ENCODE measurements at places on chromosomes 1 and 21.

- no peak for DNase-seq
These were observed 34.4 kb upstream of the HFM1 start for GRCh38 chr1:91439016-91439415.

GRCh38 chr1:240171907-240172306 is 80.2 kb downstream of the FMN2 start:
- DNase-seq = no peak

DNA sequence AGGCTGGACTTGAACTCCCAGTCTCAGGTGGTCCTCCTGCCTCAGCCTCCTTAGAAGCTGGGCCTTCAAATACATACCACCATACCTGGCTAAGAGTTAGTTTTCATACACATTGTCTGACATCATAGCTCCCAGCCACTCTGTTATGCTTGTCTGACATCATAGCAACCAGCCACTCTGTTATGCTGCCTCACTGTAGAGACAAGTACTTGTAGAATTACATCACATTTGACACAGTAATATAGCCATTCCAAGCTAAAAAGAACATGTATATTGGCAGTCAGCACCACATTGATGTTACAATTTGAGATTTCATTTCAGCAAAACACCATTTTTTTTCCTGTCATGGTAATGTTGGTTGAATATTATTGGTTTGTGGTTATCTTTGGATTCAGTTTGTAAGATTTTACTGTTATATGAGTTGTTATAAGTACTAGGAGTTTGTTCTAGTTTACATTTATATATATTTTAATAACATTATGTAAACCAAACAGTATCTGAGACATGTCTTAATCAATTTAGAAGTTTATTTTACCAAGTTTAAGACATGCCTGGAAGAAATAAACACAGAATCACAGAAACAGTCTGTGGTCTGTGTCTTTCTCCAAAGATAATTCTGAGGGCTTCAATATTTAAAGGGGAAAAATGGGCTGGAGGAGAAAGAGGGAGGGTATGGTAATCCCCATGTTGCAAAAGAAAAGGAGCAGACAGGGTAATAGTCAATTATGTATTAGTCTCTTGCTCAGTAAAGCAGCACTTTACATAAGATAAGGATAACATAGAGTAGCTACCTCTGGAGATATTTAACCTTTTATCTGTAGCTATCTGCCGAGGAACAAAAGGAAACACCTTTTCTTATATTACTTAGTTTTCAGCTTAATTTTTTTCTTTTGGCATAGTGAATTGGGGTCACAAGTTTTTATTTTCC is 43.0 kb downstream of the XPR1 start:
- no peak for DNase-seq

DNA sequence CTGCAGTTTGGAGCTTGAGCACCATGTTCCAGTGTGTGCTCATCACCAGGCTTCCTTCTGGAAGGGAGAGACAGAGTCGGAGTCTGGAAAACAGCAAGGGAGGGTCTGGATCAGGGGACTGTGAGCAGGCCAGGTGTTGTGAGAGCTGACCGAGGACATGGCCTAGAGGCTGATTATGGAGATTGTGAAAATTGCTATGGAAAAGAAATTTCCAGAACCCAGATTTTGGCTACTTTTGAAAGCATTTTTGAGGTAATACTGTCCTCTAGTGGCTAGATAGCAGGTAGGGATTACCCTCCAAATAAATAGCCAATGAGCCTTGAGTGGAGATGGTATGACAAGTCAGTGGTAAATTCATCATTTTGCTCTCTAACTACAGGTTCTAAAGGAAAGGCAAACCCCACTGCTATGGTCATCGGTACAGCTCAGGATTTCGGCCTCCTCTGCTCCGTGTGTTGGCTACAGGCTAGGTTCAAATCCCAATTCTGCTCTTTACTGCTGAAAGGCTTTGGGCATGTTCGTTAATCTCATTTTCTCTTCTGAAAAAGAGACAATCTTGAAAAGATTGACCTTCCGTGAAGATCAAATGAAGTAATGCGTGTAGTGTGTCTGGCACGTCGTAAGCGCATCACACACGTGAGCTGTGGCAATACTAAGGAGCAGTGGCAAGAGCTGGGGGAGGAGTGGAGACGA is 1.0 kb upstream of the HAO2 start:
- peak; percentile 79 for DNase-seq

DNA sequence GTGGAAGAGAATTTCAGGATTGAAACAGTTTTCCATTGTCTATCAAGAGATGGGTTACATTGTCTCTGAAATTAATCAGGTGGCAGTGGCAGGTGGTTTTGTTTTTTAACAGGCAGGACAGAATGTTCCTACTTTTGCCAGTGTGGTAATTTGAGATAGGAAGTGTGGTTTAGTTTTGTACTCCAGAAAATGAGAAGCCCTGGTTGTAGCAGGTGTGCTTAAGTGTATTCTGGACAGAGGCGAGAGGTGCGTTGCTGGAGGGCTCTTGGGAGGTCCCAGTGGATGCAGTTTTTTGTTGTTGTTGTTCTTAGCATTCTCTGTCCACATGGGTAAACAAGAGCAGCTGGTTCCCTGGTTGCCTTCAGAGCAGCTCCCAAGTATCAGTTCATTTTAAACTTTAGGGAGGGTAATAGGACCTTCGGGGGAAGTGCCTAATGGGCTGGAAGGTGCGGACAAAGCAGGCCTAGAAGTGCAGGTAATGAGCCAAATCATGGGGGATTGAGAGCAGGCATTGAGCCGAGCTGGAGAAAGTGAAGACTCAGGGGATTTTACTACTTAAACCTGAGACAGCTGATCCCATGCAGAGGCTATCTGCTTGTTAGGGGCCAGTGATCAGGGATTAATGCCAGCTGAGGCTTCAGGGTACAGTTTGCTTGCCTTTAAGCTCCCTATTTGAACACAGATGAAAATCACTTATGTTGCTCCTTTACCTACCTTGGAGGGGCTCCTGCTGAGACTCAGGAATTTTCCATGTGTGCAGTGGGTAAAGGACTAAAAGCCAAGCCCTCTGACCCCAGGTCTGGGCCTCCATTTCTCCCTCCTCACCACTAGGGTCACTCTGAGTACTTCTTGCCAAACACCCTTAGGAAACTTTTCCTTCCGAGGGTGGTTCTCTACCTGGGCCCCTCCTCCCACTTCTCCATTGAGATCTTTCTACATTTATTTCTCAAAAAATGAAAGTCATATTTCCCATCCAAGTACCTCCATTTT is 6.1 kb downstream of the PFKFB2 start:
- DNase-seq = peak; percentile 57

DNA sequence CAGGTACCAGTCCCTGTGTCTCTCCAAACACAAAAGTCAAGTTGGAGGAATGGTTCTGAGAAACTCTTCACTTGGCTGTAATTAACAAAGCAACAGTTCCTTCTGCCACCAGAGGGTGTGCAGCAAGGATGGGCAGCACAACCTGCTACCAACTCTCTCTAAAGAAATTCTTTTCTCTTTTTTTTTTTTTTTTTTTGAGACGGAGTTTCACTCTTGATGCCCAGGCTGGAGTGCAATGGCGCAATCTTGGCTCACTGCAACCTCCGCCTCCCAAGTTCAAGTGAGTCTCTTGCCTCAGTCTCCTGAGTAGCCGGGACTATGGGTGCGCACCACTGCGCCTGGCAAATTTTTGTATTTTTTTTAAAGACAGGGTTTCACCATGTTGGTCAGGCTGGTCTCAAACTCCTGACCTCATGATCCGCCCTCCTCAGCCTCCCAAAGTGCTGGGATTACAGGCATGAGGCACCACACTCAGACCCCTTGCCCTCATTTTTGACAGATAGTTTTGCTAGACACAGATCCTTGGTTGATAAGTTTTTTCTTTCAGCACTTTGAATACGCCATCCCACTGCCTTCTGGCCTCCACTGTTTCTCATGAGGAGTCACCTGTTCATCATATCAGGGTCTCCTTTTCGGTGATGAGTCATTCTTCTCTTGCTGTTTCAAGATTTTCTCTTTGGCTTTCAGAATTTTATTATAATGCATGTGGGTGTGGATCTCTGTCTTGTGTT is 12.1 kb upstream of the DEGS1 start:
- DNase-seq = peak; percentile 72

DNA sequence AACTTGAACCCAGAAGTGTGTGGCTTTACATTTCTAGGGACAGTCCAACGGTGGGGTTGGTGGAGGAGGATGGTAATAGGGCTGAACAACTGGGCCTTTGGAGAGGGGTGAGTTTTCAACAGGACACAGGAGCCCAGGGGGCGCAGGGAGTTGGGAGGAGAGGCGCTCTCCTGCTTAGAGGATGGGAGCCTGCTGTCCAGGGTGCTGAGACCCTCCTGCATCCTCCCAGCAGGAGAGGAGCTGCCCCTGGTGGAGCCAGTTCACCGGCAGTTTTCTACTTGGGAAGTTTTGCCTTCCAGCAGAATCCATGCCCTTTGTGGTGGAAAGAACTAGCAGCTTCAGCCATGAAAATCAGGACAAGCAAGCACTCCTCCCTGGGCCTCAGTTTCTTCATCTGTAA is 8.6 kb downstream of the KCNC4 start:
- peak; percentile 44 for DNase-seq

DNA sequence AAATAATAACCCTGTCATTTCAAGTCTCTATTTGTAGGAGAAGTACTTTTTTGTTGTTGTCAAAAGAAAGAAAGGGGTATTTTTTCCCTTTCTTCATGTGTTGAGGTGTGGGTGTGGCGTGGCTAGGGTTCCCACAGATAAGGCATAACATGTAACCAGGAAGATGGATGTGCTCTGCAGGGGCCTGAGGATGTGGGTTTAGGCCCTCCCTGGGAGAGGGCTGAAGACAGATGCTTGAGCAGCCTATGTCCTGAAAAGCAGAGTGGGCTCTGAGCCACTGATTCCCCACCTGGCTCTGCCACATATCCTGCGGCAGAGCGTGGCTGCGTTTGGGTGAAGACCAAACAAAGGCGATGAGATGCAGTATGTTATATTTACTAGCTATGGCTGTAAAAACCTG is 13.9 kb upstream of the ADAR start:
- DNase-seq = no peak

GRCh38 chr1:80722611-80723010 is 1078.1 kb upstream of the ADGRL2 start:
- DNase-seq = no peak

GRCh38 chr1:53580009-53580400 is 120.8 kb downstream of the DMRTB1 start:
- DNase-seq = no peak

GRCh38 chr21:19507682-19508260 is 1104.2 kb upstream of the TMPRSS15 start:
- DNase-seq = peak; percentile 65

GRCh38 chr1:91925644-91926435 is 23.4 kb upstream of the BRDT start:
- DNase-seq = no peak

DNA sequence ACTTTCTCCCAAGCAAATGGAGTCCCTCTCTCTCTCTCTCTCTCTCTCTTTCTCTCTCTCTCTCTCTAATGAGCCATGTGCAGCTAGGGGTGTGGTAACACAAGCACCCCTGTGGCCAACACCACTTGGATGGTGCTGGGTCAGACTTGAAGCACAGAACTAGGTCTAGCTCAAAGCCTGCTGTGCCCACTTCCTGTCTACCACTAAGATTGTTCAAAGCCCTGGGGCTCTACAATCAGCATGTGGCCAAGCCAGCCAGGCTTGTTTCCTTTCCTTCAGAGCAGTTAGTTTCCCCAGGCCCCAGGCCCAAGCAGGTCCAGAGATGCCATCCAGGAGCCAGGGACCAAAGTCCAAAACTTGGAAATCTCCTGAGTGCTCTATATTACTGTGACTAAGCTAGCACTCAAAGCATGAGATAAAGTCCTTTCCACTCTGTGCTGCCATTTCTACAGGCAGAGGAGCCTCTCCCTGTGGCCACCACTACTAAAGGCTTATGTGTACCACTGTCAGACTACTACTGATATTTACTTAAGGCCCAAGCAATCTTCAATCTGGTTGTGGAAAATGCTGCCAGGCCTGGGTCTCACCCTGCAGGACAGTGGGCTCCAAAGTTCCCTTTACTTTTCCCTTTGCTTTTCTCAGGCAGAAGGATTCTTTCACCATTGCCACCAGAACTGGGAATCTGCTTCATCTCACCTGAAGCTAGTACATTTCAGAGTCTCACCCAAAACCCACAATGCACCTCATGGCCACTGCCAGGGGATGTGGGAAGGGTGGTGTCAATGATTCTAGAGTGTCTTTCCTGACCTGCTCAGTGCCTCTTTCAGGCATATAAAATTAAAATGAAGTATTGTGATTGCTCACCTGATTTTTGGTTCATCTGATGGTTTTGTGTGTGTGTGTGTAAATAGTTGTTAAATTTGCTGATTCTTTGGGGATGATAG is 999.5 kb downstream of the NCAM2 start:
- DNase-seq = peak; percentile 3

DNA sequence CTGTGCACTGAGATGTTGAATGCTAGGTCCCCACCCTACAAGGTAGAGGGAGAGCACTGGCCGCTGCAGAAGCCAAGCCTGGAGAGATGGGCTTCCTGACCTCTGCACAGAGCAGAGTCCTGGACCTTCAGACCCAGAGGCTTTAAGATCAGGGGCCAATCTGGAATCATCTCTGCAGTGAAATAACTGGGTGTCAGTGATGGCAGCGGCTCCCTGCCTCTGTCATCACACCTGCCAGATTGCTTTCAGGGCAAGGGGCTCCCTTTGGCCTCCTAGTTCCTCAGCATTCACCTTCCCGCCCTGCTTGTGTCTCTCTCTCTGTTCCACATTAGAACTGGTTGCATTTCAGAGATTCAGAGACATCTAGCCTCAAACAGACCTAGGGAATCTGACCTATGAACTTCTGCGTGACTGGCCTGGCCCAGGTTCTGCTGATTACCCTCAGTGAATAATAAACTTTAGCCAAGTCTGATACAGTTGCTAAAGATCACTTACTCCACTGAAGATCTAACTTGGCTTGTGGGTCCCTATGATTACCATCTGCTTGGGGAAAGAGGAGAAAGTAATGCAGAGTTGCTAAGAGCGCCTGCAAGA is 87.8 kb downstream of the ATP1A1 start:
- DNase-seq = no peak

GRCh38 chr1:110339407-110340206 is 430 bp downstream of the RBM15 start:
- DNase-seq = peak; percentile 76

GRCh38 chr1:232046451-232047306 is 420.1 kb downstream of the DISC1 start:
- no peak for DNase-seq

DNA sequence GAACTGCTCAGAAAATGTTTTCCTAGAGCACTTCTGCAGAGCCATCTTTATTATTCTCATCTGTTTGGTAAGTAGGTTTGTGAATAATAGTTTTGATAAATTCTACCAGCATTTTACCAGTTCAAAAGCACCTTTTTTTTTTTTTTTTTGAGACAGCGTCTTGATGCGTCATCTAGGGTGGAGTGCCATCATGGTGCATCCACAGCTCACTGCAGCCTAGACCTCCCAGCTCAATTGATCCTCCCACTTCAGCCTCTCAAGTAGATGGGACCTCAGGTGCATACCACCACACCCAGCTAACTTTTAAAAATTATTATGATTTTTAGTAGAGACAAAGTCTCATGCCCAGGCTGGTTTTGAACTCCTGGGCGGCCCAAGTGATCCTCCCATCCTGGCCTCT is 9.8 kb upstream of the RHBG start:
- DNase-seq = no peak

DNA sequence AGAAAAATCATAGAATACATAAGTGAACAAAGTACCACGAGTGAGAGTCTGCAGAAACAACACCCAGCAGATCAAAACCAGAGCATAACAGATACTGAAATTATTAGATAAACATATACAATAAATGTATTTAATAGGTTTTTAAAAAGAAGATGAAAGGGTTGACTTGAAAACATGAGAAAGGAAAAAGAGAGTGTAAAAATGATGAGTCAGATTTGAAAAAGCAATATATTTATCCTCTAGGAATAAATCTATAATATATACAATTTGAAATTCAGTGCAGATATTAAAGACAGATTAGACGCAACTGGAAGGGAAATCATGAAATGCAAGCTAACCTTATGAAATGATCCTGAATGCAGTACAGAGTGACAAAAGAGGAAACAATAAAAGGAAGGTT is 170.2 kb upstream of the RUNX1 start:
- DNase-seq = no peak
